Stimulated activated CD8-positive, alpha-beta memory T cell treated with anti-CD3 and anti-CD28 coated beads, Interleukin-4, amount 100 ng/mL, for 4 hours (primary cell): ENCODE measurements at places on chromosomes 6 and 20.

DNA sequence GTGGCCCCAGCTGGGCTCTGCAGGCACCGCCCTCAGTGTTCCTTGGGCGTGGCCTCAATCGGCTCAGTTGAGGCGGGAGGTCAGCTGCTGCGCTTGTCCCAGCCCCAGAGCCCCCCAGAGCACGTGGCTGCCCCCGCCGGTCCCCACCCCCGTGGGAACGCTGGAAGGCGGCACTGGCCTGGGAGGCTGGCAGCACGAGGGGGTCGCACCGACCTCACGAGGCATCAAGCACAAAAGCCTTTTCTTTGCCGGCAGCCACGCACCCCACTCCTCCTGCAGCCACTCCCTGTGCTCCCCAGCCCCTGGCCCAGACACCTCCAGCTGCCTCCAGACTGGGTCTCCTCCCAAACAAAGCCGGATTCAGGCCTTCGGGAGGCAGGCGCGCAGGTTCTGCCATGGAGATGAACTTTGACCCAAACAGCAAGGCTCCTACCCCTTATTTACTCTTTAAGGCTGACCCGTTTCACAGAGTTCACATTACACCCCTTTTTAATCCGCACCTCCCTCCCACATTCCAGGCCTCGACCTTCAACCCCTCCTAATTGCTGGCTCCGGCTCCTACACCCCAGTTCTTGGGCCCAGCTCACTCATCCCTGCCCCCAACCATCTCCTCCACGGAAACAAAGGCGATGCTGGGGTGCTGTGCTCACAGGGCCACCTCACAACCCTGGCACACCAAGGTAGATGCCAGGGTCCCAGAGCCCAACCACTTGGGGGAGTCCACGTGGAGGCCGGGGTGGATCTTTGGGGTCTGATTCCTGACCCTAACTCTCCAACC, 111.7 kb downstream of the NOL4L start:
- DNase-seq: no peak

GRCh38 chr20:41003143-41003935, 25.3 kb upstream of the TOP1 start:
- DNase-seq: peak; percentile 34

GRCh38 chr6:32462609-32463008, 22.9 kb downstream of the HLA-DRA start:
- DNase-seq: no peak

- DNase-seq: no peak
Measured at GRCh38 chr6:31792761-31793171, 2.8 kb downstream of the VARS1 start.

DNA sequence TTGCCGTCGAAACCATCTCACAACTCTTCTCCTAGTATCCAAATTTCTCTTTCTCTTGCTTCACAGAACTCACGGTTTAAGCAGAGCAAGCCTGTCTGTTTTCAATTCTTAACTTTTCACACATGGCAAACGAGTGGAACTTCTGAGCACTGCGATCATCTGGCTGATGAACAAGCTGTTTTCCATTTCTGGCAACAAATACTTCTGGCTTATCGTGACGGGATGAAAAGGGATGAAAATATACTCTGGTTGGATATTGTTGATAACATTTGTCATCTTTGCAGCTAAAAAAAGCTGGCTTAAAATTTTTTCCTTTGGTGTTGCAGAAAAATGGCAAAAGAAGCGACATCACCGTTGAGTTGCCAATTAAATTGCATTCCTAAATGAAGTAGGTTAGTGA, 515.2 kb upstream of the JARID2 start:
- no peak for DNase-seq

DNA sequence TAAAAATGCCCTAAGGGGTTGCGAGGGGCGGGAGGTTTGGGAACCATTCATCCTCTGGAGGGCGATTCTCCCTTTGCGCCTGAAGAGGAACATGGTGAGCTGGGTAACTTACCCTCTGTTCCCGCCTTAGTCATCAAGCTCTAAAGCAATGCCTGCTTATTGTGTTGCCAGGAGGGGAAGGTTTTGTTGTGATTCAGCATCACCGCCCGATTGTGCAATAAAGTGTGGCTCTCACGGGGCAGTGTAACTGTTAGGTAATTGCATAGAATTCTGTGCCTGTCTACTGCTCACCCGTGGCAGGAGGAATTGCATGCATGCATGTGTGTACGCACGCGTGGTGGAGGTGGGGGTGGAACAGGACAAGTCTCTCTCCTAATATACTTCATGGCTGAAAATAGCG, 95.5 kb upstream of the AGPAT4 start:
- no peak for DNase-seq

DNA sequence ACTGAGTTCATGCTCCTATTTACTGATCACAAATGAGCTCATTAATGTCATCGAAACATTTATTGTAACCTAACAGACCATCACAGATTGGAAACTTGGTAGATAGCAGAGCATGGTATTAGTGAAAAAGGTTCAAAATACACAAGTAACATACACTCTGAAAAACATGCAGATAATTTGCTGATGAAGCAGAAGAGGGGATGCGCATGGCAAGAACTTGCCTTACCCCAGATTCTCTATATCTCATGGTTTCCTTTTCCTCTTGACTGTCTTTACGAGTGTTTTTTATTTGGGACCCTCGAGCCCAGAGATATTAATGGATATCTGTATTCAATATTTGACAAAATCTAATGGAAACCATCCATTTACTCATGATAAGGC, 37.6 kb downstream of the QRSL1 start:
- DNase-seq: no peak

DNA sequence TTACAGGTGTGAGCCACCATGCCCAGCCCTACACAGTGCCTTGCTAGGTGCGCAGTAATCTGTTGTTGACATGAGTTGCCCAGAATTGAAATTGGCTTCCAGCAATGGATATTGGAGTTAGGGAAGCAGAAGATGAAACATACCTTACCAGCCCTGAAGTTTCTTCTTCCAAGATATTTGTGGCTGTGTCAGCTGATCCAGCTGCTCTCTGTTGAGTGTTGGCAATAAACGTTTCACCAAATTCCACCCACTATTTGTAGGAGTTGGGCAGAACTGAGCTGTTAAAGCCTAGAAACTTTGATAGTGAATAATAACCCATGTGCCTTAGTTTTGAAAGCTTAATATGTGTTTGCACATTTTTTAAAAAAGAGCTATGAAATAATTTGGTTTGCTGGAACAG, 218.2 kb upstream of the SNX9 start:
- no peak for DNase-seq

DNA sequence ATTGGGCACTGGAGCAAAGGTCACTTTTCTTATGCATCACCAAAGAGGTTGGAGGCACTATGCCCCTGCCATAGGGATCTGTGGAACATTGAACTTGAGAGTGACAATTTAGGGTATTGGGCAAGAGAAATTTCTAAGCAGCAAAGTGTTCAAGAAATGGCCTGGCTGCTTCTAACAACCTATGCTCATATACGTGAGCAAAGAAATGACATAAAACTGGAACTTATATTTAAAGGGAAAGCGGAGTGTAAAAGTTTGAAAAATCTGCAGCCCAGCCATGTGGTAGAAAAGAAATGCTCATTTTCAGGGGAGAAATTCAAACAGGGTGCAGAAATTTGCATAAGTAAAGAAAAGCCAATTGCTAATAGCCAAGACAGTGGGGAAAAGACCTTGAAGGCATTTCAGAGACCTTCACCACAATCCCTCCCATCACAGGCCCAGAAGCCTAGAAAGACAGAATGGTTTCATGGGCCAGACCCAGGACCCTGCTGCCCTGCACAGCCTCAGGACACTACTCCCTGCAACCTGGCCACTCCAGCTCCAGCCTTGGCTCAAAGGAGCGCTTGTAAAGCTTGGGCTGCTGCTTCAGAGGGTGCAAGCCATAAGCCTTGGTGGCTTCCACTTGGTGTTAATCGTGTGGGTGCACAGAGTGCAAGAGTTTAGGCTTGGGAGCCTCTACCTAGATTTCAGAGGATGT, 24.4 kb downstream of the NCR2 start:
- DNase-seq: no peak

DNA sequence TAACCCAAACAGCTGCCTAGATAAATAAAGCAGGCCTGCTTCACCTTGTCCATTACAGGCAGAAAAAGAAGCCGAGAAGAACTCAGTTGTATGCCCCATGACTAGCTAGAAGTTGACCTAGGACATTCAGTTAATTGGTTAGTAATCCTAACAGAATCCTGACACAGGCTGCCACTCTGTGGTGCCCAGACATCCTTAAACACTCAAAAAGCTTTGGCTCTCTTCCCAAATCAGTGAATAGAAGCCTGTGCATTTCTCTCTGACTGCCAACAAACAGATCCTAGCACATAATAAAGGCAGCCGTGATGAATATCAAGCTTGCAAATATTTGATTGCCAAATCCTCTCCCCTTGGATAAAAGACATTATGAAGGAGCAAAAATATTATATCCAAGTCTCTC, 519.1 kb upstream of the EYS start:
- DNase-seq: no peak

GRCh38 chr20:17809362-17810061, 109.7 kb downstream of the BANF2 start:
- DNase-seq: no peak

- DNase-seq: no peak
Measured at GRCh38 chr6:43714311-43715055, 26.9 kb upstream of the MRPS18A start.

DNA sequence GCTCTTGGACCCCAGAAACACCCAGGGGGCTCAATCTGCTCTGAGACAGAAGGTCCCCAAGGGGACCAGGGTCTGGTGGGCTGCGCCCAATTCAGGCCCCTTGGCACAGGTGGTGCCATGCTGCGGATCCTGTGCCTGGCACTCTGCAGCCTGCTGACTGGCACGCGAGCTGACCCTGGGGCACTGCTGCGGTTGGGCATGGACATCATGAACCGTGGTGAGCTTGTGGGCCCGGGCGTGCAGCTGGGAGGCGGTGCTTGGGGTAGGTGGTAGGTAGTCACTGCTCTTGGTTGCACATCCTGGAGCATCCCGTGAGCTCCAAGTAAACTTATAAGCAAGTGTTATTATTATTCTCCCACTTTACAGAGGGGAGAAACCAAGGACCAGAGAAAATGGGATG, at the start of gene BPIFB6:
TSS of gene BPIFB6 (plus strand) at position 118 of the 400 bp plus-strand sequence. CDS start at position 118, 0 bp downstream.
- no peak for DNase-seq

- DNase-seq: no peak
Measured at GRCh38 chr6:31761343-31761742, 1.1 kb upstream of the SAPCD1 start.

- DNase-seq: no peak
Measured at GRCh38 chr6:5294392-5295211, 33.3 kb downstream of the FARS2 start.

- no peak for DNase-seq
Measured at GRCh38 chr20:7856756-7857155, 83.5 kb downstream of the HAO1 start.

DNA sequence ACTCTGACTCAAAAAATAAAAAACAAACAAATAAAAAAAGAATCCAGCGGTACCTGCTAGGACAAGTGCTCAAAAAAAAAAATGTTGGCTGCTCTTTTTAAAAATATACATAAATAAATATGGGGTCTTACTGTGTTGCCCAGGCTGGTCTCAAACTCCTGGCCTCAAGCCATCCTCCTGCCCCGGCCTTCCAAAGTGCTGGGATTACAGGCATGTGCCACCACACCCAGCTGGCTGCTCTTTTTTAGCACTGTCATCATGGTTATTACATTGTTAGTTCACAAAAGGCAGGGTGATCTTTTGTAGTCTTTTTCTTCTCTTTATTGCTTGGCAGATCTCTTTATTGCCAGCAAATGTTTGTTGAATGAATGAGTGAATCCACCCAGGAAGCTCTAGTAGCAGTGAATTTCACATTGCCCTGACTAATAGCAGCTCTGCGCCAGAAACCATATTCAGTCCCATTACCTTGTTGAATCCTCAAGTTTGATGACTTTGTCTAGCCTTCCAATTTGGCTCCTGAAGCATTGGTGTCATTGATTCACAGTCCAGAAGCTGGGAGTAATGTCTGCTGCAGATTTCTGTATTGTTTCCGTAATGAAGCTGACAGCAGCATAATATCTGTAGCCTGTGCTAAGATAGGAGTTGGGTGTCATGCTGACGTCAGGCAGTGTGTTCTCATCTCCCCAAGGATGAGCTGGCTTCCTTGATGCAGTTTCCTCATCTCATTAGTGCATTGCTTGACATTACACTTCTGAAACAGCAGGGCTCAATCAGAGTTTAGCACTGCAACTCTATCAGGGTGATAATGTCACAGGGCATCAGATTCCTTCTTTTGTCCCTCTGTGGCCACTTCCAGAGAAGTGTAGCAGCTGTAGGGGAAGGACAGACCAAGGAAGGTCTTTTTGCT, 84.9 kb upstream of the TGM3 start:
- no peak for DNase-seq

GRCh38 chr20:4546786-4547185, 174.9 kb upstream of the PRND start:
- DNase-seq: no peak

DNA sequence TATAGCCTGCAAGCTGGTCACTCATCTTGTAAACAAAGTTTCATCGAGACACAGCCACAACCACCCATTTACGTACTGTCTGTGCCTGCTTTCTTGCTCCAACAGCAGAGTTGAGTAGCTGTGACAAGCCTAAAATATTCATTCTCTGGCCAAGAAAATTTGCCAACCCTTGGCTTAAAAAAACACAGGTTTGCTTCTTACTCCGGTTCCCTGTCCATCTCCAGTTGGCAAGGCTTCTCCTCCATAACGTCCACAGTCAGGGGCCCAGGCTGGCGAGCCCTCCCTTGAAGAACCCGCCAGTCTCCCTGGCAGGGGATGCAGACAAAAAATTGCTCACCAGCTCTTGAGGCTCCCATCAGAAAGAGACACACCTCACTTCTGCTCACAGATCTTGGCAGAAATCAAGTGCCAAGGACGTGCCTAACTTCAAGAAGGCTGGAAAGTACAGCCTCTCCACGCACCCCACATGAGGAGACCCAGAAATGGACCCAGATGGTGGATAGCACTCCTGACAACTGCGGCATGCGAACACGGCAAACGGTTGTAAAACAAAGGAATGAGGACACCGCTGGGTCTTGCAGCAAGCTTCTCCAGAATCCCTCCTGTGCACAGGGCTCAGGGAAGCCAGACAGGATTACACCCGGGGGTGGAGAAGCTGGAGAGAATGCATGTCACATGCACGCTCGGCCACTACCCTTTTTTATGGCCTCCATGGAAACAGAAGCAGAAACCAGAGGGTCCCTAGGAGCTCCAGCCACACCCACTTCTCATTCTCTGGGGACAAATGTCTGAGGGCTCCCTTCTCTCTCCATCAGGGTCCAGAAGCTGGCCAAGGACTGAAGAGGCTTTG, 59.8 kb upstream of the SIRPA start:
- DNase-seq: no peak

DNA sequence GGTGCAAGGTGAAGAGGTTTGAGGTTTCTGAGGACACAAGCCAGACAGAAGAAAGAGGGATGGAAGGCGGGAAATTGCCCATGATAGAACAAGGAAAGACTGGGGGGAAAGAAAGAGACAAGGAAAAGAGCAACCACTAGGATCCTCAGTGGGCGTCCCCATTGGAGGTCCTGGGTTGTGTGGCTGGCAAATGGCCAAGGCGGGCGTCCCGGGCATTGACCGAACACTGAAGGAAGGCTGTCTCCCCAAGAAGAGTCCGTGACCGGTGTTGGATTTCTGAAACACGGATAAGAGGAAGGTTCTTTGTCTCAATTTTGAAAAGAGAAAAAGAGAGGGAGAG, 746.6 kb upstream of the ADGRB3 start:
- DNase-seq: no peak

- DNase-seq: no peak
Measured at GRCh38 chr6:80223743-80224212, 117.3 kb downstream of the BCKDHB start.

GRCh38 chr6:135191508-135192255, 10.6 kb downstream of the MYB start:
- no peak for DNase-seq
